ENCODE measurements at places on chromosomes 3 and 15.

- no peak for DNase-seq
These were observed 106.6 kb downstream of the PDE8A start for GRCh38 chr15:85088300-85088699.

DNA sequence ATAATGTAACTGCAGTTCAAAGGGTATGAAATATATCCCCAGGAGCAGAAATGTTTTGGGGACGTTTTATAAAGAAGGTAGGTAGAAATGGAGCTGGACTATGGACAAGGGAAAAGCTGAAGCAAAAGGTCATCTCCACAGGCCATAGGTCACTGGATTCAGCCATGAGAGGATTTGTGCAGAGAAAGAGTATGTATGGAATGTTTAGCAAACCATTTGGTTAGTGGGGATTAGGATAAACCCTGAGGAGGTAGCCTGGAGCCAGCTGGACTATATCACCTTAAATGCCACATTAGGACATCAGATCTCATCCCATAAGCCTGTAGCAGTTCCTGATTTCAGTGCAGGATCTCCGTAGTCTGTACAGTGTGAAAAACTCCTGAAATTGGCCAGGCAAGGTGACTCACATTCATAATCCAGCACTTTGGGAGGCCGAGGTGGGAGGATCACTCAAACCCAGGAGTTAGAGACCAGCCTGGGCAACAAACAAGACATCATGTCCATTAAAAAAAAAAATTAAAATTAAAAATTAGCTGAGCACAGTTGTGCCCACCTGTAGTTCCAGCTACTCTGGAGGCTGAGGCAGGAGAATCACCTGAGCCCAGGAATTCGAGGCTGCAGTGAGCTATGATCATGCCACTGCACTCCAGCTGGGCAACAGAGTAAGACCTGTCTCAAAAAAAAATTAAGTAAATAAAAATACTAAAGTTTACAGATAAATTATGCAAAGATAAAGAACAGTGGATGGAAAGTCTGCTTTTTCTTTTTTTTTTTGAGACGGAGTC lies 4.7 kb downstream of the IP6K1 start:
- no peak for DNase-seq

- DNase-seq = no peak
These were observed 460.2 kb downstream of the OCA2 start for GRCh38 chr15:27638958-27639357.

- no peak for DNase-seq
These were observed 28.5 kb upstream of the PDE8A start for GRCh38 chr15:84953136-84953535.

DNA sequence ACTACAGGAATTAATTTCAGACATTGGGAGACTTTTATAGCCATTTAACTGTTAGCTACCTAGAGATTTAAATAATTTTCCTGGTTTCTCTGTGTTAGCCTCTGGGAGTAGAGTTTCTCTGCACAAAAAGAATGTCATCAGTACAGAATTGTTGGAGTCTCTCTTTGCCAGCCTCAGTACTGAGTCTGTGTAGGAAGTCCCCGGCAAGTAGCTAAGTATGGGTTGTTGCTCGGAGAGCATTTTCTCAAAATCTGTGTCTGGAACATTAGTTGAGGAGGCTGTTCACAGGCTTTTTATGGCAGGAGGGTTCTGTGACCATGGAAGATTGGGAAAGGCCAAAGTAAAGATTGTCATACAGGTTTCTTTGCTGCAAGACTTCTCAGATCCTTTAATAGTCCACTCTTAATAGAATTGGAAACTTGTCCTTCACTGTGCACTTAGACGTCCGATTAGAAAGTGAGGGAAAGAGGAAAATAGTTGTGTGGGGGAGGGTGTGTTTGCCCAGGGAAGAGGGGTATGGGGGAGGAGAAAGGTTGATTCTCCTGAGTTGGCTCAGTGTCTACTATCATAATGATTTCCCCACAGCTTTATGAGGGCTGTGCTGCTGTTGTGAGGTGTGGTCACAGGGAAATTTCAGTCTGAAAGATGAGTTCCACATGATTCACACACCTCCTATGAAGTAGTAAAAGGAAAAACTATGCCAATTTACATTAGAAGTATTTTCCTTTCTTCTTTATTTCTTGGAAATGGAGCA lies 207.1 kb downstream of the PTPRG start:
- DNase-seq = no peak

GRCh38 chr3:193686665-193687483 lies 93.9 kb downstream of the OPA1 start:
- no peak for DNase-seq

DNA sequence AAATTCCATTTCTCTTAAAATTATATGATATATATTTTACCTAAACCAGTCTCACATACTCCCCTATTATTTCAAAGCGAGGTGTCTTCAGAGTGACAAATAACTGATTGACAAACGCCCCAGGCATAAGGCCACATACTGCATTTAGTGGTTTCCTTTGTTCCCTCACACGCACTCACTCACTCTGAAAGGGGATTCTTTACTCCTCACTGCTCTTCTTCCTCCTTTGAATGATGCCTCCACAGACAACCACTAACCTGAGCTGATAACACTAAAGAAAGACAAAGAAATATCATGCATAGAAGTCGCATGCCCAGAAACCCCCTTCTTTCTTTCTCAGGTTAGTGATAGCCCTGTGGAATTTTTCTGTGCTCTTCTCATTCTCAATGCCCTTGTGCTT lies 24.1 kb upstream of the BBX start:
- no peak for DNase-seq

- DNase-seq = no peak
These were observed 17.0 kb upstream of the GHSR start for GRCh38 chr3:172465281-172465680.

DNA sequence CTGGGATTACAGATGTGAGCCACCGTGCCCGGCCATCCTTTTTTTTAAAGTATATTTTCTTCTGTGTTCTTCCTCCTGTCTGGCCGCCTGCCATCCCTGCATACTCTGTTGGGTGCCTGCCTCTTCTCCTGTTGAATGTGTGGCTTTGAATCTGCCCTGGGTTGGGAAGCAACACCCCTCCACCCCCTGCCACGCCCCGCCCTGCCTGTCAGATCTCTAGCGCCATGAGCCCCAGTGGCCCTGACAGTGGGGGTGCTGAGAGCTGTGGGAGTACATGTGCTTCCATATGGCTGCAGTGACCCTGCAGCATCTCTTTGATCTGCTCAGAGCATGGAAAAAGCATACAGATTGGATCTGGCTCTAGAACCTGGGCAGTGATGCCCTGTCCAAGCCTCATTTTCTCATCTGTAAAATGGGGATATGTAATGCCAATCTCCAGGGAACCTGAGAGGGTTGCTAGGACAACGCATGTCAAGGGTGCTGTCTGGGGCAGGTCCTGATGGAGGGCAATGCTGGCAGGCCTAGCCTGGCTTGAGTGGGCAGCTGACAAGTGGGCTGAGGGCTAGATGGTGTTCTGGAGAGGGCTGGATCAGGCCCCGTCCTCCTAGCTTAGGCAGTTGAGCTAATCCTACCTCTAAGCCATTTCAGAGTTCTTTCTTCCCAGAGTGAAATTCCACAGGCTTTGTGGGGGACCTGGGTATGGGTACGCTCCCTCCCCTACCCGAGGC lies 23.9 kb downstream of the CCDC13 start:
- DNase-seq = no peak

- no peak for DNase-seq
These were observed 7.2 kb upstream of the FBLN2 start for GRCh38 chr3:13541691-13542090.

- no peak for DNase-seq
These were observed 56.2 kb upstream of the TSEN2 start for GRCh38 chr3:12428126-12428525.

- no peak for DNase-seq
These were observed 53.4 kb upstream of the PRICKLE2 start for GRCh38 chr3:64278625-64279024.

- DNase-seq = no peak
These were observed 7.8 kb upstream of the PPM1L start for GRCh38 chr3:160748231-160748630.

GRCh38 chr3:171108066-171108465 lies 81.5 kb upstream of the SLC2A2 start:
- DNase-seq = no peak

- no peak for DNase-seq
These were observed 194.9 kb downstream of the ARRDC4 start for GRCh38 chr15:98155356-98155755.

GRCh38 chr3:46087871-46088270 lies 60.6 kb upstream of the XCR1 start:
- DNase-seq = no peak

GRCh38 chr15:101463270-101463669 lies 26.2 kb downstream of the PCSK6 start:
- no peak for DNase-seq

GRCh38 chr3:81005992-81006391 lies 755.5 kb downstream of the GBE1 start:
- no peak for DNase-seq

- DNase-seq = no peak
These were observed 570.9 kb upstream of the IL12A start for GRCh38 chr3:159417761-159418160.

GRCh38 chr15:92545996-92546395 lies 109.6 kb downstream of the FAM174B start:
- no peak for DNase-seq

- peak; percentile 79 for DNase-seq
These were observed 78.6 kb downstream of the ABHD5 start for GRCh38 chr3:43769097-43769884.

GRCh38 chr3:123275691-123276090 lies 73.9 kb downstream of the SEC22A start:
- DNase-seq = no peak

DNA sequence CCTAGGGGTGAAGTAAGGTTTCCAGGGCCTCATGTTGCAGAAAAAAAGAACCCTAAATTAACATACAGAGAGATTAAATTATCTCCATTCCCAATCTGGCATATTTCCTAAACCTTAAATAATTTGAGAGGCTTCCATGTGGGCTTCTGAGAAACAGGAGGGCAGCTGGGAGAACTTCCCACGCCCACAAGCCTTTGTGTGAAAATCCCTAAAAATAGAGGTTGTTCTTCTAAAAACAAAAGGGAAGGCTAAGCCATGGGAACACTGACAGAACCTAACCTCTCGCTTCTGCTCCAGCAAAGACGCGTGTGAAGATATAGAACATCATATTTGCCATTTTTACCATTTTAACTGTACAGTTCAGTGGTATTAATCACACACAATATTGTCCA lies 812 bp upstream of the SLC12A8 start:
- DNase-seq = no peak

- DNase-seq = no peak
These were observed 312.5 kb downstream of the NTRK3 start for GRCh38 chr15:87944050-87944449.

DNA sequence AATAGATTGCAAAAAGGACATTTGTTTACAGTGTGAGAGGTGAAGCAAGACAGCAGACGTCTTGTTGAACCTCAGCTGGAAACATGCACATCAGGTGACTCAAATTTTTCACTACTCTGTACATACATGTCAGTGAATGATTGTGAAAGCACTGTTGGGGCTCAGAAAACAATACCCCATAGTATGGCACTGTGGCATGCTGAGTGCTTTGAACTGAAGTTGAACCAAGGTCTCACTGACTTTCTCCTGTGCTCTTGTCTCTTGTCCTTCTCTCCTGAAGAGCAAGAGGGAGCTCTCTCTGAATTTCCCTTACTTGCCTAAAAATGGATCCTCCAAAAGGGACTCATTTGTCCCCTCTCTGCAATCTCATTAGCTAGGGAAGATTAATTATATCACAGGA lies 24.5 kb upstream of the NEDD4 start:
- no peak for DNase-seq

DNA sequence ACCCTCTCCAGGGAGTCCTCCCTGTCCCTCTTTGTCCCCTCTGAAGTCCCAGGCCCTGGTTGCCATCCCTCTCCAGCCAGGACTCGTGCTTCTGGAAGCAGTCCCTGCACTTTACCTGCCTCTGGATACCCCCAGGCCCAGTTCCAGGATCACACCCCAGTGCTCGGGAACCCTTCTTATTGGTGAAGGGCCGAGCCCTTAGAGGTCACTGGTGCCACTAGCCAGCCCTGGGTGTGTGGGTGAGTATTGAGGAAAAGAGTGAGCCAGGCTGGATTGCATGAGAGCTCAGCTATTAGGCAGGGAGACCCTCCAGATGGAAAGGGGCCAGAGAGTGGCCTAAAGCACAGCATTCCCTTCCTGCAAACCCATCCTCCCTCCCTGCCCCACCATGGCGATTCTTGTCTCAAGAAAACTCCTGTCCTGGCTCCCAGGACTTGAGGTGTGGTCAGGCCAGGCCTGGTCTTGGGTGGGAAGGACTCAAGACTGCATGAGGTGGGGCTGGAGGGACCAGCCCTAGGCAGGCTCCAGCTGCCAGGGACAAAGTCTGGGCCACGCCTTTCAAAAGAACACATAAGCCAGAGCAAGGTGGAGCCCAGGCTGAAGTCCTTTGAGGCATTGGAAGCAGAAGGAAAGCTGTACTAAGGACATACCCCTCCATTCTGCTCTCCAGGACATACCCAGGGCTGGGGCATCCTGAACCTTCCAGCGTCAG lies 4.8 kb upstream of the PHGR1 start:
- no peak for DNase-seq

- DNase-seq = no peak
These were observed 107.0 kb downstream of the SHOX2 start for GRCh38 chr3:157999246-157999645.

DNA sequence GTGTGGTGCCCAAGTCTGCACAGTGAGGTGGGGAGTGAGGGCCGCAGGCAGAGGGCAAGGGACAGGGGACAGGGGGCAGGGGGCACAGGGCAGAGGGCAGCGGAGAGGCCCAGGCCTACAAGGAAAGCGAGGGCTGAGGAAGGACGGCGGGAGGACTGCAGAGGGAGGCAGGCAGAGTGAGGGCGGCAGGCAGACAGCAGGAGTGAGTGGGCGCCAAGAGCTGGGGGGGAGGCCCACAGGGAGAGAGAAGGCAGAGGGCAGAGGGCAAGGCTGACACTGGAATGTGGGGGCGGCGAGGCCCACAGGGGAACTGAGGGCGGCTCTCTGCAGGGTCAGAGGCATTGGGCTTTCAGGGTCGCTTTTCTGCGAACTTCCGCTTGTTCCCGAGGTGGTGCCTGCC lies 267.8 kb upstream of the NDN start:
- DNase-seq = no peak

- no peak for DNase-seq
These were observed 334.5 kb upstream of the FRG2C start for GRCh38 chr3:75329476-75330097.

DNA sequence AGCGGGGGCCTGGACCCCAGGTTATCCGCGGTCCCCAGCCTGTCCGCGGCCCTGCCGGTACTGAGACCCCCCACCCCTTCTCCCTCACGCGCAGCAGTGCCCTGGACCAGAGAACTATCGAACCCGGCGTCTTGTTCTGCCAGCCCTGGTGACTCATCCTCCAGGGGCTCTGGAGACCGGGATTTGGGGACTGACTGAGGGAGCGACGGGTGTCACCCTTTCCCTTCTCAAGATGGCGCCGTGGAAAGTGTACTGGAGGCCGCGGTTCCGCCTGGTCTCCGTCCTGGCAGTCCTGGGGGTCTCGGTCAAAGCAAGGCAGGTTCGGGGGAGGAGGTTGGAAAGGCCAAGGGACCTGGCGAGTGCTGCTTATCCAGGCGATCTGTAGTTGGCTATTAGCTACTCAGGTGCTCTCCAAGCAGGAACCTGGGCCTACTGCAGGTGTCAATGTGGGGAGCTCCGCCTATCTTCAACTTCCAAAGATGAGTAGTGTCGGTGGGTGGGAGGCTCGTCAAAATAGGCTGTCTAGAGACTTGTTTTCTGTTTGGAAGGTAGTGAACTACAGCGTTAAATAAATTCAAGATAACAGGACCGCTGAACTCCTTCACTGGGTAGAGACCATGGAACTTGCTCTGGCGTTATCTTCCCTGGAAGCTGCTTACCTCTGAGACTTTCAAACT lies 790 bp downstream of the RAB5A start:
- peak; percentile 62 for DNase-seq

GRCh38 chr3:117893001-117893400 lies 1141.6 kb downstream of the IGSF11 start:
- DNase-seq = no peak
